ENCODE measurements at places on chromosomes 5 and 9.

GRCh38 chr9:36325081-36325828, 67.0 kb upstream of the GNE start:
- DNase-seq = no peak

DNA sequence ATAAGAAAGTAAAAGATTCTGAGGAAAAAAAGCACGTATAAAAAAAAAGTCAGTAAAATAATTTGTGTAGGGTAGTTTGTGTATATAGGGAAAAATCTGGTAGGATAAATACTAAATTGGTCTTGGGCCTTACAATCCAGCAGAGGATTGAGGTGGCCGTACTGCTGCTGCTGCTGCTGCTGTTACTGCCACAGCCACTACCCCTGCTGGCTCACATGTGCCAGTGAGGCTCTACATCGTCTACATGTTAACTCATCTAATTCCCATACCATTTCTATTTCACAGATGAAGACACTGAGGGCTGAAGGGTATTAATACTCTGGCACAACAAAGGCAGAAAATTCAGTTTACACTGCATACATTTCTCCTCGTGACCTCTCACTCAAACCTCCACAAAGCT, 928.5 kb downstream of the TLE4 start:
- no peak for DNase-seq

GRCh38 chr9:112620388-112620787, 97.5 kb downstream of the INIP start:
- DNase-seq = no peak

DNA sequence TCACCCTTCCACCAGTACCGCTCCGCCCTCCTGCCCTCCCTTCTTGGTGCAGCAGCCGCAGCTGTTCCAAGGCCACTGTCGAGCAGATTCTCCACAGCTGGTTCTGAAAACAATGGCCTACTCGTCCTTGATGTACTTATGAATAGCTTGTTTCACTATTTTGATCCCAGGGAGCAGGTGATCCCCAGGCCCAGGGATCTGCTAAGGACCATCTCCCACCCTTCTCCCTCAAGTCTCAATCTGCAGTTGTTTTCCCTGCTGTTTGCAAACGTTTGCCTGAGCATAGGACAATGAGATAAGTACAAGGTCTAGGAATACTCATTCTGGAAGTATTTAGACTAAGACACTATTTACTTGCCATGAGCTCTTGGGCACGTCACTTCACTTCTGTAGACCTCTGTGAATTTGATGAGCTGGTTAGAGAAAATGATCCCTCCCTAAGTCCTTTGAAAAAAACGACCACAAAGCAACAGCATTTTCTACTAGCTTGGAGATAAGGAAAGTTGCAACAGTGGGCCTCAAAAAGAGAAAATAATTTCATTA, 1.8 kb downstream of the LURAP1L start:
- DNase-seq = no peak

All from activated CD4-positive, alpha-beta T cell treated with anti-CD3 and anti-CD28 coated beads for 24 hours (primary cell).